ENCODE measurements at places on chromosomes 16 and 17. TPM values are rescaled to one million over a fixed set of nuclear protein-coding genes. Genes with fewer than 3 reads are reported as not detected.

The ATP6V0C gene
- 5.1 TPM for total RNA-seq

The MAZ gene
- total RNA-seq: 166 TPM

The KCTD5 gene
- total RNA-seq: 11.8 TPM

The MAP1LC3B gene
- 17.4 TPM for total RNA-seq

The KRT27 gene
- total RNA-seq: not detected

The SALL1 gene
- not detected for total RNA-seq

The LPO gene
- not detected for total RNA-seq

The USP32 gene
- total RNA-seq: 44.8 TPM

The TNFRSF13B gene
- not detected for total RNA-seq

The ANKRD13B gene
- 4.4 TPM for total RNA-seq

The LITAFD gene
- not detected for total RNA-seq

The PERCC1 gene
- not detected for total RNA-seq

The PEMT gene
- total RNA-seq: 21.4 TPM

The KCNH4 gene
- 0.12 TPM for total RNA-seq

The SHISA9 gene
- total RNA-seq: under 0.01 TPM

The TMEM238L gene
- not detected for total RNA-seq

The HOXB4 gene
- total RNA-seq: 0.35 TPM
